ENCODE measurements at places on chromosomes 5 and 9. TPM values are rescaled to one million over a fixed set of nuclear protein-coding genes. Genes with fewer than 3 reads are reported as not detected.

The CCNI2 gene
- not detected for total RNA-seq

- DNase-seq: no peak
Measured at GRCh38 chr5:80238778-80239679, 16.8 kb downstream of the SERINC5 start.

DNA sequence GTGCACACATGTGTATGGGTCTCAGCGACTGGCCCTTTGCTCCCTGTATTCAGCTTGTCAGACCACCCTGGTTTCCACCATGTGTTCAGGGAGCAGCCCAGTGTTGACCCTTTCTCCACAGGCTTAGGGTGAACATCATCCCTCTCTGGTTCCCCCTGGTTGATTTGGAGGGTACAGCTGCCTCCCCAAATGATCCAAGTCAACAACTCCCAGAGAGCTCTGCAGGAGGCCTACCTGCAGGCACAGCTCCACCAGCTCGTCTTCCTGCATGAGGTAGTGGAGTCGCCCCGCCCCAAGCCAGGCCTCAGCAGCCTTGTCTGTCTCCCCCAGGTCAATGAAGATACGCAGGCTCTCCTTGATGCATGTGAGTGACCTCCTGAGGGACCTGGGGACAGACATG lies 50.5 kb downstream of the SH3TC2 start:
- no peak for DNase-seq

- DNase-seq: no peak
Measured at GRCh38 chr9:36146651-36147050, 10.1 kb downstream of the GLIPR2 start.

- no peak for DNase-seq
Measured at GRCh38 chr9:129459547-129460322, 161.2 kb downstream of the C9orf50 start.

- peak; percentile 72 for DNase-seq
Measured at GRCh38 chr5:73867345-73868335, 241.6 kb downstream of the ARHGEF28 start.

DNA sequence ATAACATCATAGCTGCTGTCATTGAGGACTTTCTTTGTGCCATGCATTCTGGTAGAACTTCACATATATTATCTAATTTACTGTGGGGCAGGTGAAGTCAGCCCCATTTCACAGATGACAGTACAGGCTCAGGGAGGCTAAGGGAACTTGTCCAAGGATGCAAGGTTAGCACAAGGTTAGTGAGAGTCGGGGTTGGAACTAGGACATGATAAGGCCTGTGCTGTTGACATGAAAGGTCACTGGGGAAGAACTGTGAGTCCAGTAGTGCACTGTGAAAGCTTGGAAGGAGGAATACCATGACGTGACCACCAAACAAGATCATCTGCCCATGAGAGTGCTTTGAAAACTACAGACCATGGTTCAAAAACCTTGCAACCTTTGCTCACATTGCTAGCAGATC lies 26.7 kb downstream of the FRMPD1 start:
- DNase-seq: no peak

DNA sequence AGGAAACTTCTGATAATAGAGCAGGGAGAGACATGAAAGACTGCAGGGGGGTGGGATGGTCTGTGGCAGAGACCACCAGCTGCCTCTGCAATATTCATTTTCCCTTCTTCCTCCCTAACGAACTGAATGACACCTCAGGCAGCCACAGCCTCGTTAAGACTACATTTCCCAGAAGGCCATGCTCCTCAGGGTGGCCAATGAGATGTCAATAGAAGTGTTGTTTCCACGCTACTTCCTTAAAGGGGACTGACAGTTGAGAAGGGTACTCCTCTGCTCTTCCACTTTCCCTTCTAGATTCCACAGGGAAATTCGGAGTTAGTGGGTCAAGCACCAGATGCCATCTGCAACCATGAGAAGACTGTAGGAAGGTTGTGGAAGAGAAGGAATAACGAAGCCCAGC lies 52.0 kb upstream of the DAPK1 start:
- DNase-seq: no peak

DNA sequence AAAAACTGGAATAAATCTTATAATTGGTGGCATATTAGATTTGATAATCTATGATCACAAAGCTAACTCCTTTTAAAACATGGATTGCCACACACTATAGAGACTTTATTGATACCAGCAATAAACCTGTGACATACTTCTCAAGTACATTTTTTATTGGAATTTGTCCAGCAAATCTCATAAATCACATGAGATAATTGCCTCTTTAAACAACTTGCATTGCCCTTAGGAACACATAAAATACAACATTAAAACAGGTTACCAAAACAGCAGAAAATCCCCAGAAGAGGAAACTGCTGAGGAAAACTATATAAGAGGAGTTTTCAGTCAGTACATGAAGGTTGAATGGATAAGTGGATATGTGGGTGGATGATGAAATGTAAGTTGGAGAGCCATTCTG lies 124.6 kb downstream of the SNCAIP start:
- DNase-seq: no peak

- no peak for DNase-seq
Measured at GRCh38 chr9:101480386-101480785, 44.8 kb upstream of the ALDOB start.

The PLPP7 gene
- not detected for total RNA-seq

The ZER1 gene
- 10.5 TPM for total RNA-seq

DNA sequence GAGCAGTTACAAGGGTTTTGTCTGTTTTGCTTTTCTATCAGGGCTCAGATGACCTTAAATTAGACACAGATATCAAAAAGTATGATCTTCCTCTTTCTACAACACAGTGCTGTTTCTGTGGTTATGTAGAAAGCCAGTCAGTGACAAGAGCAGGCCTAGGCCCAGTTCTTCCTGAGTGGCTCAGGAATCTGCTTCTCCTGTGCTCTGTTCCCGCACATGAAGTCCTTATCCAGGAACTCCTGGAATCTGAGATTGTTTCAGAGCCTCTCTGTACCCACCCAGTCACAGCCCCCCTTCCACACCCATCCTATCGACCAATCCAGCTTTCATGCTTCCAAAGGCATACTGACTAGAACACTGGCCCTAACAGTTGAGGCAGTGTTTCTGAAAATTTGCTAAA lies 40.4 kb upstream of the SMU1 start:
- no peak for DNase-seq

- DNase-seq: no peak
Measured at GRCh38 chr9:98584059-98584458, 124.7 kb downstream of the GABBR2 start.

DNA sequence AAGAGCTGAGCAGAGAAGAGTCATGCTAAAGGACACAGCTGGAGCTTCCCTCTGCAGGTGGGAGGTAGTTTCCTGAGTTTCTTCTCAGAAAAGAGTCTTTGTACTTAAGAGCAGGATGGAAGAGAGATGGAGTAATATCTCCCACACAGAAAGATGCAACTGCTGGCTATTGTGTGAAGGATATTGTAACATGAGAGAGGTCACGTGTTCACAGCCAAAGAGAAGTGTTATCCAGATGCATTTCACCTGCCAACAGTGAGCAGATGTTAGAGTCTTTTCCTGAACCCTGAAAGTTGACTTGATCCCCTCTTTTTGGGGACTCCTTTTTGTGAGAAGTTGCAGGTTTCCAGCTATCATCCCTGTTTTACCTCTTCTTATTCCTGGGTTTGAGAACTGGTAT lies 14.0 kb upstream of the TRIO start:
- no peak for DNase-seq

- DNase-seq: no peak
Measured at GRCh38 chr9:109789556-109789955, 9.6 kb downstream of the PALM2AKAP2 start.

The LURAP1L gene
- 0.31 TPM for total RNA-seq

The ACOT12 gene
- total RNA-seq: not detected

The CEP72 gene
- total RNA-seq: 5.7 TPM

The BTNL9 gene
- not detected for total RNA-seq

The SMIM33 gene
- total RNA-seq: not detected

GRCh38 chr5:146877783-146878475 lies 628 bp downstream of the PPP2R2B start:
- DNase-seq: no peak

GRCh38 chr5:91145333-91145620 lies 237.8 kb downstream of the ARRDC3 start:
- no peak for DNase-seq

DNA sequence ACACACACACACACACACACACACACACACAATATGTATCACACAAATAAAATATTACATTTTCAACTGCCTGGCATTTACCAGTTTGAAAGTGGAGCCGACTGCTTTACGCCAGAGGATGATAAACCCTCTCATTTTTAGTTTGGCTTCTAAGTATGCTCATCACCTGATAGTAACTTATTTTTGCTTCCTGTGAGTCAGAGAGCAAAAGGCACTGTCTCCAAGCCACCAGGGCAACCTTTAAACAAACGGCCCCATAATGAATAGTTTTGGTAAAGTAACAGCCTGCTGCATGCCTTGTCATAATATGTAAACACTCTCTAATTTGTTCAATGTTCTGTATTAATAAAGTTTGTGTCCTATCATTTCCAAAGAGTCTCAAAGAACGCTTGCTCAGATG lies 26.9 kb downstream of the KLF4 start:
- DNase-seq: no peak

GRCh38 chr5:72835633-72836032 lies 19.2 kb downstream of the TNPO1 start:
- DNase-seq: no peak

DNA sequence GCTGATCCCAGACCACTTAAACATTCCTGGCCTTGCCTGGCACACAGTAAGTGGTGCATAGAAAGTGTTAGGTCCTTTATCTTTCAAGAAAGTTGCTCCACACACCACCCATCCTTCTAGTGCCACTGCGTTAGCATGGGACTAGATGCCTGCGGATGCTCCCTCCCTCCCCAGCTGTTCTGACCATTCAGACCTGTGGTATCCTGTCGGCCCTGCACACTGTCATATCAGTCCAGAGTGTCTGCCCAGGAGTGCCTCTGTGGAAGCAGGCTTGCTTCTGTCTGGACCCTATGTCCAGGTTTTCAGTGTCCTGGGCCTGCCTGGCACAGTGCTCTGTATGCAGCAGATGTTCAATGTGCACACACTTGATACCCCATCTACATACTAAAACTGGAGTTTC lies 38.3 kb upstream of the SMU1 start:
- DNase-seq: no peak

GRCh38 chr5:85972539-85972938 lies 645.2 kb upstream of the COX7C start:
- no peak for DNase-seq

GRCh38 chr9:90449213-90449925 lies 193.3 kb downstream of the DIRAS2 start:
- DNase-seq: no peak

The C5orf52 gene
- not detected for total RNA-seq

The SPINK4 gene
- total RNA-seq: not detected

The GAS1 gene
- 2.3 TPM for total RNA-seq

- DNase-seq: no peak
Measured at GRCh38 chr5:72770266-72770665, 46.2 kb upstream of the TNPO1 start.

GRCh38 chr5:34742061-34742460 lies 85.9 kb downstream of the RAI14 start:
- DNase-seq: no peak

GRCh38 chr9:127405344-127406125 lies 8.6 kb downstream of the SLC2A8 start:
- no peak for DNase-seq

- DNase-seq: no peak
Measured at GRCh38 chr9:84419031-84419602, 78.6 kb upstream of the SLC28A3 start.

DNA sequence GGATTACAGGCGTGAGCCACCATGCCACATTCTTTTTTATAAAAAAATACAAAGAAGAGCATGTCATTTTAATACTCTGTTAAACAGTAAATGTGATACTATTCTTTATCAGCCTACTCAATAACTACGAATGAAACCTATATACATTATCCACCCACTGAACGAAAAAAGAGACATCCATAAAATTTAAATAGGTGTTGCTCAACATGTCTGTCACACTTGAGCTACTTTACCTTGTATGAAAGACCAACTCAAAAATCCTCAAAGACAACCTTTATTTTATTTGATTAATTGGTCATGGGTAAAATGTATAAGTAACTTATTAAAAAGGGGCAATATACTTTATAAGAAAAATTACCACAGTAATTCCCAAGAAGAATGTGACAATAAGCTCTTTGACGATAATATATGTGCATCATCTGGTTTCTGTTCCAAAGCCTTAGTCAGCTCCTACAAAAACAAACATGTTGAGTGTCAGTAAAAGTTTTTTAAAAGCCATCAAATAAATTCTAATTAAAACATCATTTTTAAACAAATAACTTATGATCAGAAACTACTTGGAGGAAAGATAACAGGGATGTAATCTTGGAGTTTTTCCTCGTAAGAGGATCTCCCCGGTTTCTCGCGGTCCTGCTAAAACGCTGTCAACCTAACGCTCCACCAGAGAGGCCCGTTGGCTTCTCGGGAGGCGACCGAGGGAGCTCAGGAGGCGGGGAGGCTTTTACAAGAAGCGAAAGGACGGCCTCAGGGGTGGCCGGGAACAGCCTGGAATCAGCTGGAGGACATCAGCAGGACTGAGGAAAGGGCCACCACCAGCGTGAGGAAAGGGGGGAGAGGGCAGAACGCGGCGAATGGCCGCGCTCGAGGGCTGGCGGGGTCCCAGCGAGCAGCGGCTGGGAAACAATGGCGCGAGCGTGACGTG lies 13.5 kb upstream of the ANKRD18B start:
- DNase-seq: peak; percentile 79

The PCDHB4 gene
- not detected for total RNA-seq

GRCh38 chr5:110055302-110055701 lies 365.6 kb downstream of the MAN2A1 start:
- DNase-seq: no peak

- no peak for DNase-seq
Measured at GRCh38 chr5:38451074-38451725, 105.2 kb downstream of the LIFR start.

- no peak for DNase-seq
Measured at GRCh38 chr9:102519423-102519822, 475.7 kb upstream of the CYLC2 start.

The ZSWIM6 gene
- total RNA-seq: 13.1 TPM

The SPINK13 gene
- total RNA-seq: not detected

The ISCA1 gene
- 60.0 TPM for total RNA-seq

GRCh38 chr9:4334410-4334813 lies 34.5 kb upstream of the GLIS3 start:
- DNase-seq: no peak

- no peak for DNase-seq
Measured at GRCh38 chr5:75614176-75614575, 2.9 kb downstream of the ANKDD1B start.

DNA sequence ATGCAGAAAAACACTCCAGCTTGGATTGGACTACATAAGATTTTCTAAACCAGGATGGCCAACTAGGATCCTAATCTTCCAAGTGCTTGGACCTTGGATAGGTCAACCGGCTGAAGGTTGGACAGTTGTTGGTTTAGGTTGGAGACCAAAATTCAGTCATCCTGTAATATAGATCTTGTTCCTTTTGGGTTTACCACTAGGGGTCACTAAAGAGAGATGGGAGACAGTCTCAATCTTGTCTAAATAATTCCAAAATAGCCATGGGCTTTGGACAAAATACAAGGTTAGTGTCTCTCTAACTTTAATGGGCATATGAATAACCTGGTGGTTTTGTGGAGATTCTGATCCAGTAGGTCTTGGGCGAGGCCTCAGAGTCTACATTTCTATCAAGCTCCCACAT lies 148.7 kb upstream of the ERCC6L2 start:
- DNase-seq: no peak

Data from SJSA1 (cell line).